AG09309 (cell line): ENCODE measurements at places on chromosomes 2 and 18.

GRCh38 chr2:37795938-37796337, 124.5 kb upstream of the CDC42EP3 start:
- DNase-seq = no peak

DNA sequence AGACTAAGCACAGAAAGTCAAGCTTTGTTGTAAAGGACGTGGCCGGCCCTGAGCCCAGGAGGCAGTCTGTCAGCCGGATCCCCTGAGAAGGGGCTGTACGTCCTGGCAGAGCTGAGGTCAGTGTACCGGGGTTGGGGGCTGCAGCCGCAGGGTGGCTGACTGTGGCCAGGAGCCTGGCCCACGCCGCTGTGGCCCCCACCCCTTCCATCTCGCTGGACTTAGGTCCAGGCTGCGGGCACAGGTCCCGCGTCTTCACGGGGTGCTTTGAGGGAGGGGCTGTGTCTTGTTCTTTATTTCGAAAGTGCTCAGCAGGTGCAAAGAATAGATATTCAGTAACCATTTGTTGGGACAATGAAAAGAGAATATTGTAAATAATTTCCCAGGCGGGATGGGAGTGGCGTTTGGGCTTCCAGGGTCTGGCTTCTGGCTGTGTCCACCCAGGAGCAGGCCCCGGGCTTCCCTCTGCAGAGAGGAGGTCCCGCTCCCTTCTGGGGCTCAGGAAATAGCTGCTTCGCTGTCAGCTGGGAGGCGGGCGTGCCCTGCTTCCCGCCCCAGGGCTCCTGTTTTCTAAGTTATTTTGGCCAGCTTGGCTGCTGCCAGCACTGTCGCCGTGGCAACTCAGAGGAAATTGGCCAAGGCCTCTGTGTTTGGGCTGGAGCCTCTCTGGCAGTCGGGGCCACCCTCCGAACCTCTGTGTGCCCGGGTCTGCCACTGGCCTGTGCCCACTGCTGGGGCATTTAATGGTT, 7.4 kb downstream of the NFATC1 start:
- DNase-seq = no peak

- DNase-seq = peak; percentile 17
Observed at GRCh38 chr18:48866028-48866733, 84.6 kb downstream of the SMAD7 start.

GRCh38 chr2:9473985-9474360, 378 bp upstream of the IAH1 start:
- no peak for DNase-seq

DNA sequence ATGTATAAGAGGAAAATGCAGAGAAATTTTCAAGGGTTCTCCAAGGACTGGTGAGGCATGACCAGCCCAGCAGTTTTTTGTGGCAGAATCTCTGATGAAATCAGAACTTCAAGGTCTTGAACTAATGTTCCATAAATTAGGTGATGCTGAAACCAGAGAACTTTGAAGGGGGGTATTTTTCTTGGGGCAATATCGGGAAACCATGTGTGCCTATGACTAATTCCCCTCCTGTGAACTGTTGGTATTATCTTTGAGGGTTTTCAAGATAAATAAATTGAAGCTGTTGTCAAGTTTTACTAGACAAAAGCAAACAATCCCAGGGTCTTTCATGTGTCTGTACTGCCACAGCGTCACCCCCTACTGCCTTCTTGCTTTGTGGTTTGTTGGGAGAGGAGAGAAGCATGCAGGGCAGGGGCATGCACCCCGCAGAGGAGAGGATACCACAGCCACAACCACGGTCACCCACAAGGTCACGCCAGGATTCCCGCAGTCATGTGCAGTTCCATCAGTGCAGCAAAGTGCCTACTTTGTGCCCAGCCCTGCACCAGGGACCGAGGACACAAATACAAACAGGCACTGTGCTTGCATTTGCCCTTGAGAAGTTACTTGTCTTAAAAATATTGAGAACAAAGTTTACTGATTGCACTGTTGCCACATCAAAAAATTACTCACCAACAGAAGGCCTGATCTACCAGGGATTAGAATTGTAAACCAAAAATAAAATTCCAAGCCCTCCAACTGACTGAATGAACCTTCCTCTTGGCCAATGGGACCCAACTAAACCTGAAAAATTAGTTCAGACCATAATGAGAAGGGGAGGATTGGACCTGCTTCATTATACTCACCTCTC, 413.3 kb upstream of the TRIB2 start:
- DNase-seq = peak; percentile 82

DNA sequence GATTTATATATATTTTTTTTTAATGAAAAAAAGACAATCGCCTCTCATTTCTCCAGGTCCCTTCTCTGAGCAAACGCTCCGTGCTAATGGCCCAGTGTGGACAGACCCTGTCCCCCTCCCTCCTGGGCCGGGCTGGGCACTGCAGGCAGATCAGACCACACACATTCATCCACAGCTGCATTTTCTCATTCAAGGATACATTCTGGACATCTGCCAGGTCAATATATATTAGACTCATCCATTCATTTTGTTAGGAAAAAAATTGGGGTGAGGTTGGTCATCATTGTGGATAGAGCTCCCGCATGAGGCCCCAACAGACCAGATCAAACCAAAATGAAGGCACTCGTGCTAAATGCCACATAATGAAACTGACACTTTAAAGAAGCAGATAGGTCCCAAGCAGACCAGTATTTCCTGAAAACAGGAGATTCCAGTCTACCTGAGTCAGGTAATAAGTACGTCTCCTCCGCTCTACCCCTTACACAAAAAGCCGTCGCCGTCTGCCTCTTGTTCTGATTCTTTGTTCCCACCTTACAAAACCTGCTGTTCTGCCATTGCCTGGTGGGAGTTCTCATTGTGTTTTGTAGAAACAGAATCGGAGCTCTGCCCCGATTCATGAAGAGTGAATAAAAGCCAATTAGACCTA, 15.4 kb upstream of the OTOS start:
- no peak for DNase-seq

DNA sequence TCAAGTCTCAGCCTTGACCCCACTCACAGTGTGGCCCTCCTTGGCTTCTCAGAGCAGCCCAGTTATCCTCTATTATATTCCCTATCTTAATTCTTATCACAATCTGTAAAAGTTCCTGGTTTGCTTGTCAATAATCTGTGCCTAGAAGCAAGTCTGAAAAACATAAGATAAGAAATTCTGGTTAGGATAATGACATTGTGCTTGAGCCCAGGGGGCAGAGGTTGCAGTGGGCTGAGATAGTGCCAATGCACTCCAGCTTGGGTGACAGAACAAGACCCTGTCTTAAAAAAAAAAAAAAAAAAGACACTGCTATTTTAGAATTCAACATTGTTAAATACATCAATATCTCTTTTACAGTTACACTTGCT, 63.9 kb downstream of the TMEM131 start:
- no peak for DNase-seq

GRCh38 chr2:154623819-154624218, 74.7 kb upstream of the KCNJ3 start:
- no peak for DNase-seq

DNA sequence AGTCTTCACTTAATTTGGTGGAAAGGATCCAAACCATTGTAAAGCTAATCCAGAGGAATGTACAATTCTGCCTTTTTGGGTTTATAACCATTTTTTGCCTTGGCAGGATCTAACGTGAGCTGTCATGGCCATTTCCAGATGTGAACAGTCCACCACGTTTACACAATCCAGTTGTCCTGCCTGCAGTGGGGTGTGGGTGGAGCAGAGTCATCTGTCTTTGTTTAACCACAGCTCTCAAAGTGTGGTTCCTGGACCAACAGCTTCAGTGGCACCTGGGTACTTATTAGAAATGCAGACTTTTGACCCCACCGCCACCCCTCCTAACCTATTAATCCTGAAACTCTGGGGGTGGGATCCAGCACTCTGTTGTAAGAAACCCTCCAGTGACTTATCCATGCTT, 35.9 kb downstream of the FHOD3 start:
- DNase-seq = peak; percentile 76

DNA sequence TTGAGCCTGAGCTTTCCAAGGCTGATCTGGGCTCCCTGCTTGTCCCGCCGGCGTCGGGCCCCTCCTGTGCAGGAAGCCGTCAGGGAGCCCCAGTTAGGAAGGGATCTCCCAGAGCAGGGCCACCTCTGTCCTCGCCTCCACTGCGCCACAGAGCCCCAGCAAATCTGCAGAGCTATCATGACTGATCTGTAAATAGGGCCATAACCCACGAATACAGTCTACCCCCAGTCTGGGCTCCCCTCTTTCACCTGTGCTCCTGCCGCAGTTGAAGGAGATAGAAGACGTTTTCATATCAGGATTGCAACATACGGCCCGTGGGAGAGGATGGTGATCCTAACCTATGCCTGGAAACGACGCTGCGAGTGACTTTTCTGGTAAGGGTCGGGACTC, 138.7 kb downstream of the PTGR3 start:
- no peak for DNase-seq

GRCh38 chr2:3778851-3779495, 75.6 kb downstream of the DCDC2C start:
- DNase-seq = no peak

- DNase-seq = no peak
Observed at GRCh38 chr2:95007031-95007609, 18.4 kb upstream of the MAL start.

- no peak for DNase-seq
Observed at GRCh38 chr2:238685327-238685709, 162.6 kb upstream of the TWIST2 start.

GRCh38 chr18:58392324-58393000, 236.4 kb downstream of the ALPK2 start:
- DNase-seq = peak; percentile 61

GRCh38 chr2:56326346-56326741, 142.6 kb downstream of the CCDC85A start:
- DNase-seq = no peak

- no peak for DNase-seq
Observed at GRCh38 chr2:159549234-159549633, 67.1 kb downstream of the BAZ2B start.

GRCh38 chr2:145383961-145384360, 864.0 kb upstream of the ZEB2 start:
- DNase-seq = no peak

DNA sequence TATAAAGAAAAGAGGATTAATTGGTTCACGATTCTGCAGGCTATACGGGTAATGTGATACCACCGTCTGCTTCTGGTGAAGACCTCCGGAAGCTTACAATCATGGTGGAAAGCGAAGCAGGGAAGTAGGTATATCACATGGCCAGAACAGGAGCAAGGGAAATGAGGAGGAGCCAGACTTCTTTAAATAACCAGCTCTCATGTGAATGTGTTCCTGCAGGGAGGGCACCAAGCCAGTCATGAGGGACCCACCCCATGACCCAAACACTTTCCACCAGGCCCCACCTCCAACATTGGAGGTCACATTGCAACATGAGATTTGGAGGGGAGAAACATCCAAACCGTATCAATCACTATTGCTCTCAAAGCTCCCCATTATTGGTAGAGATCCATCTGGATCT, 61.8 kb downstream of the EFEMP1 start:
- DNase-seq = no peak

- DNase-seq = peak; percentile 11
Observed at GRCh38 chr18:22847392-22847791, 85.7 kb upstream of the RBBP8 start.

GRCh38 chr18:25473008-25473407, 121.0 kb upstream of the ZNF521 start:
- no peak for DNase-seq

DNA sequence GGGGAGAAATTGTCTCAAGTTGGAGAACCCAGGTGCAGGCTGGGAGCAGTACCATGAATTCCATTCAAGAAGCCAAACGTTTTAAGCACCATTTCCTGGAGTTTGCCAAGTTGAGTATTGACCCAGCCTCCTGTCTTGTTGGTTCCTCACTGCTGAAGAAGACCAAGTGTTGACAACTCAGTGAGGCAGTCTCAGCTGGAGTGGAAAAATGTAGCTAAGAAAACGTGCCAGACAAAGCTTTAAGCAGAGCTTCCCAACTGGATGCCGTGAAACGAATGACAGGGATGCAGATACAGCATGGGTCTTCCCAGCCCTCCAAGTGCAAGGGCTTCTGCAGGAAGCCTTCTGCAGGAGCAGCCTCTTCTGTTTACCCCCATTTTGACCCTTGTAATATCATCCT, 778 bp upstream of the INPP1 start:
- no peak for DNase-seq

DNA sequence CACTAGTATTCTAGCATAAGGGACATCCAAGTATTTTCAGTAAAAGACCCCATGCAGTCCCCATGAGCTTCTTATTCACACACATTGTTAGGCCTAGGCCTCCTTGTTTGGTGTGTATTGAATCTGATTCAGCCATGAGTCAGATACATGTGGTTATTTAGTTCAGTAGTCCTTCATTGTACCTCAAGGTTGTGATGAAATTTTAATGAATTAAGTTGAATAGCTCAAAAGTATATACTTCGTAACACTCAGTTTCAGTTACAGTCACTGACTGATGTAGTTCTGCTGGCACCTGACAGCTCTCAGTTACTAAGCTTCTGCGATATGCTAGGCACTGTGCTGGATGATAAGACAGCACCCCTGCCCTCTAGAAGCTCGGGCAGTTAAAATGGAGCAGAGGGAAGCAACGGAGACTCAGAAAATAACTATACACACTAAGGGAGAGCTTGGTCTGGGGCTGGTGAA, 86.4 kb downstream of the XRCC5 start:
- peak; percentile 61 for DNase-seq

- DNase-seq = no peak
Observed at GRCh38 chr2:178530625-178531142, 50.4 kb downstream of the PLEKHA3 start.

GRCh38 chr2:30934066-30934465, 126.8 kb upstream of the CAPN13 start:
- no peak for DNase-seq

DNA sequence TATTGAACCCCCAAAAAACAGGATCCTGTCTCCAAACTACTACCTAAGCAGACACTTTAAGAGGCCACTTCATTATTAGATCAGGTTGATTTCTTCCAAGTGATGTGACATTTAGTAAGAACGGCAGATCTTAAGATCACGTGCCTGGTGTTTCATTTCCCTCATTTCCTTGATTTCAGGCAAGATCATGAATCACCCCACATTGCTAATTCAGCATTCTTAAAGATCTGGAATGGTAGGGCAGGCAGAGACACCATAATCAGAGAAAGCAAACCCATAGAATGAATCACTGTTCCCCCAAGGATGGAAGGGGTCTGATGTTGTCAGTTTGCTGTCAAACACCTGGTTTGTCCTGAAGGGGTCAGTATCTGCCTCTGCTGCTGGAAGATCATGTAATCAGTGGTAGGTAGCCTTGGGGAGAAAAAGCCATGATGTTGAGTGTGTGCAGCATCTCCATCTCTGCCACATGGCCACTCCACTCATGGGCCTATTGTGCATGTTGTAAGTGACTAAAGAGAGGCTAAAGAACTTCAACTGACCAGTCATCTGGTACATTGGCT, 133.9 kb downstream of the ARHGAP15 start:
- no peak for DNase-seq

DNA sequence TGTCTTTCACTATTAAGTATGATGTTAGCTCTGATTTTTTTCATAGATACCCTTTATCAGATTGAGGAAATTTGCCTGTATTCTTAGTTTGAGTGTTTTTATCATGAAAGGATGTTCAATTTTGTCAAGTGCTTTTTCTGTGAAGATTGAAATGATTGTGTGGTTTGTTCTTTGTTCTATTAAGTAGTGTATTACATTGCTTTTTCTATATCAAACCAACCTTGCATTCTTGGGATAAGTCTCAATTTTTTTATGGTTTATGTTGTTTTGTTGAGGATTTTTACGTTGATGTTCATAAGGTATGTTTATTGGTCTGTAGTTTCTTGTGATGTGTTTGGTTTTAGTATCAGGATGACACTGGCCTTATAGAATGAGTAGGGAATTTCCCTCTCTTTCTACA, 19.1 kb downstream of the PDK1 start:
- no peak for DNase-seq
